ENCODE measurements at places on chromosomes 12 and 14.

DNA sequence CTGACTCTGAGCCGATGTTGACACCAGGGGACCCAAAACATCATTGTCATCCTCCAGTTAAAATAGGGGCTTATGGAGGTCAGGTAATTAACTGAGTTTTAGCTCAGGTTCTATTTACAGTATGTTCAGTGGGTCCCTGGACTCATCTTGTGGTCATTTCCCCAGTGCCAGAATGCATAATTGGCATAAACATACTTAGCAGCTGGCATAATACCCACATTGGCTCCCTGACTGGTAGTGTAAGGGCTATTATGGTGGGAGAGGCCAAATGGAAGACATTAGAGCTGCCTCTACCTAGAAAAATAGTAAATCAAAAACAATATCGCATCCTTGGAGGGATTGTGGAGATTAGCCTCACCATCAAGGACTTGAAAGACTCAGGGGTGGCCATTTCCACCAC is 350.9 kb downstream of the C12orf75 start:
- no peak for DNase-seq

- DNase-seq, result no peak
These were observed 2.3 kb downstream of the KRT85 start for GRCh38 chr12:52364901-52365489.

DNA sequence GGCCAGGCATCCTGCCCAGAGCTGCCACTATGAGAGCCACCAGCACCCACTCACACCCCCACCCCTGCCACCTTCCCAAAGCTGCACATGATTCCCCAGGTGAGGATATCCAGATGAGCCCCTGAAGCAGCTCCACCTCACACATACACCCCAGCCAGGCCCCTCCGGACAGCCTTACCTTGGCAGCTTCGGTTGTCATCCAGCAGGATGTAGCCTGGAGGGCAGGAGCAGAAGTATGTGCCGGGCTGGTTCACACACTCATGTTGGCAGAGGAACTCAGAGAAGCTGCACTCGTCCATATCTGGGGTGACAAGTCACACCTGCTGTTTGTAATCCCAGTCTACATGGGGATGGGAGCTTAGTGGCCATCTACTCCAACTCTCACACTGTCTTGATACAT is 15.4 kb upstream of the TC2N start:
- DNase-seq, result no peak

DNA sequence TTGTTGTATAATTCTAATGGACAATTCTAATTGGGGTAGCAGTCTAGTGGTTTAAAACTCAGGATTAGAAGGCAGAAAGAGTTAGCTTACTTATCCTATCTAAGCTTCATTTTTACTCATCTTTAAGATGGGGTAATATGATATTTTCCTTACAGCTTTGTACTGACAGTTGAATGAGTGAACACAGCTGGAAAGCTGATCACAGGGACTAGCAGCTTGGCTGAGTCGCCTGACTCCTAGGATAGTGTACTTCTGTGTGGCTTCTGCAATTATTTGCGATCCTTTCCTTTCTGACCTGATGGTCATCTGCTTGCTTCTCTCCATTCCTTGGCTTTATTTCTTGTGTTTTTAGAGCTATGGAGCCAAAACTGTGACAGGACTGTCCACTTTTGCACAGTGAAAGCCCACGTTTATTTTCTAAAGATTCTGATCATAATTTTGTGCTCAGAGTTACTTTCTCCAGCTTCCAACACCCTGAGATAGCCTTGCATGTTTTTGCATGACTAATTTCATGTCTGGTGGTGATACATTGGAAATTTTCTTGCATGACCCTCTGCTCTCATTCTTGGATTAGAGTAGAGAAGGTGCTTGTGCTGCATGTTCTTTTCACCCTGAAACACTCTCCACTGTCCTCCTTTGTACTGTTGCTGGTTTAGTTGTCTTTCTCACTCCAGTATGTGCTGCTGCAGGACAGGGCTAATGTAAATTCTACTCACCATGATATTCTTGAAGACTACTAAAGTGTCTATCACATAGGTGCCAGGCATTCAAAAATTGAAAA is 377.0 kb upstream of the ATP2B1 start:
- no peak for DNase-seq

DNA sequence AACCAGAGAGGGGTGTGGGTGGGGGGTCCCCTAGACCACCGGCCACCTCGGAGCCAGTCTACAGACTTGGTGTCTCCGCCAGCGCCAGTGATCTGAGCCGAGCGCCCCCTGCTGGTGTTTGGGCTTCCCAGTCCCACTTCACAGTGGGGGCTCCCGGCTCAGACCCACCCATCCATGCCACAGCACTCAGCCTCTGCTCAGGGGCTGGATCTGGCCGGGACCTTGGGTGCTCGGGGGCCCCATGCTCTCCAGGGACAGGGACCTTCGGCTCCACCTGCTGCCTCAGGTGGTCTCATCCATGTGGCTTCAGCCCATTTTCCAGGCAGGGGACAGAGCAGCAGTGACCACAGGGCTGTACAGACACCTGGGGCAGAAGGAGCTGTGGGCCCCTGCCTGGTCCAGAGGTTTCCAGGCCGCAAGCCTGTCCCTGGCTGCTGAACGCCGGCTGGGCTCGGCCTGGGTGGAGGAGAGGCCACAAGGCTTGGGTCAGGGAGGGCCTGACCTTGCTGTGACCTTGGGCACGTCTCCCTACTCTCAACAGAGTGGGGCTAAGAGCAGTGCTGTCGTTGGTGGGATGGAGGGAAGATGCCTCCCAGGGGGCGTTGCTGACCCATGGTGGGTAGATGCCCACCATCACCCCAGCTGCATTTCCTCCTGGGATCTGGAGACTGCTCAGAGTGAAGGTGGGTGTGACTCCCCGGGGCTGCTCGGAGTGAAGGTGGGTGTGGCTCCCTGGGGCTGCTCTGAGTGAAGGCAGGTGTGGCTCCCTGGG is 86.3 kb downstream of the KIF26A start:
- no peak for DNase-seq

DNA sequence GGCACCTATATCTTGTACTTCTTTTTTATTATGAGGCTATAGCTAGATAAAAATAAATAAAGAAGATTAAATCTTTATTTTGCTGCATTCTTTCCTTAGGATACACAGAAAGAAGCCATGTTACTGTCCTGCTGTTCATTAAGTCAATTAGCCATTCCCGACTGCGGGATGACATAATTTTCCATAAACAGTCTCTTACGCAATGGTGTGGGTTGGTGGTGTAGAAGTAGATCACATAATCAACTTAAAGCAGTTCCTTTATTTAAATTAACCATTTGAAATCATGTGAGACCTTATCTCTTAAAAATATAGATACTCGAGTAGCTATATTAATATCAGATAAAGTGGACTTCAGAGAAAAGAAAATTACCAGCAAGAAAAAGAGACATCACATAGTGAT is 40.2 kb downstream of the TAOK3 start:
- no peak for DNase-seq

- peak; percentile 64 for DNase-seq
These were observed 43.9 kb downstream of the CCDC88C start for GRCh38 chr14:91373591-91374254.

DNA sequence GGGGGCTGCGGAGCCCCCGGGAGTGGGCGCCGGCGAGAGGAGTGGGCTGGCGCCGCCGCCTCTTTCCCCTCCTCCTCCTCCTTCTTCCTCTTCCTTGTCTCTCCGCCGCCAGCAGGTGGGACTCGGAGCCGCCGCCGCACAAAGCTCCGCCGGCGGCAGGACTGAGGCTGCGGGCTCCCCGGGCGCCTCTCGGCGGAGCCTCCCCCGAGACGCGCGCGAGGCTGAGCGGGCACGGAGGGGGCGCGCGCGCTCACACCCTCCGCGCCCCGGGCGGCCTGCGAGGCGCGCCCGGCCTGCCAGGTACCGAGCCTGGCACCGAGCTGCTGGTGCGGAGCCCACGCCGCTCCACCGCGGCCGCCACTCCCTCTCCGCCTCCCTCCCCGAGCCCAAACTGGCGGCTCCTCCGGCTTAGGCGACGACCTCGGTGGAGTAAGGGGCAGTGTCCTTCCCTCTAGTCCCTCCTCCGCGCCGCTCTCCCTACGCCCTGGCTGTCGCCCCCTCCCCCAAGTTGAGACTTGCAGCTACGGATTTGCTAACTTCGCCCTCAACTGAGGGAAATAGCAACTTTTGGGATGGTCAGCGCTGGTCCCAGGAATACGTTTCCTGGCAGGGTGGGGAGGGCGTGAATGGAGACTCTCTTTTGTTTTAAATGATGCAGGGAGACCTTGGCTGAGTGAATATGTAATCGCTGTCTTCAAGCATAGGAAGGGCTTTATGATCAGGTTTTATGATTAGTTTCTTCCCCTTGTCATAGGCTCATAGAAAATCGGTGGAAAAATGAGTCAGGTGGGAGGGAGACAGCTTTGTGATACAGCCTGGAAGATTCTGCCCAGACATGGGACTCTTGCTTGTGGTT is 199.5 kb upstream of the CAND1 start:
- peak; percentile 33 for DNase-seq
